ENCODE measurements at places on chromosomes 7 and 10. TPM values are rescaled to one million over a fixed set of nuclear protein-coding genes. Genes with fewer than 3 reads are reported as not detected.

GRCh38 chr7:143401265-143401664, 7.4 kb downstream of the EPHA1 start:
- DNase-seq: no peak

DNA sequence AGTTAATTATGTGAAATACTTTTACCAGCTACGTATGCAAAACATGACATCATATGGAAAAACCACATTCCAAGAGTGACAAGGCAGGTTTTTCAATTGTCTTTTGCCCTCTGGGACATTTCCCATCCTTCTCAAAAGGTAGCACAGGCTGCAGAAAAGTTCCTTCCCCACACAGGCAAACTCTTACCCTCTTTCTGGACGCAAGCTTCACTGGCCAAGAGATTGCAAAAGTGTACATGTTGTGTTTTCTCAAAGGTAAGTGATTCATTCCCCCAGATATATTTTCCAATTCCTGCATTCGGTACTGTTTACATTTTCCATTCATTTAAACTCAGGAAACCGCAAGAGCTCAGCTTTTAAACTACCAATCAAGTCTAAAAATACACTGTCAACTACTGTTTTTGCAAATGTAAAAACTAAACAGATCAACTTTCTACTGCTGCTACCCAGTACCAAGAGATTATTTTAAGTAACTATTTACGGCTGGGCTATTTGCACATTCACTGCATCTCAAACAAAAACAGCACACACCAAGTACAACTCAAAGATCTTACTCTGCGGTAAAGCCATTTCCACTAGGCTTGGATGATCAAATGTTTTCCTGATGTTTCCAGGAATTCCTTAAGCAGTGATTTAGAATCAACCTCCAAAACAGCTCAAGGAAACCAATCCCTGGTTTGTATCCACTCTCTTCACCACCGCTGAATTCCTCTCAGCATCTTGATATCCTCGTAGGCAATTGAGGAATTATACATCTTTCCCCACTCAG, 233.6 kb upstream of the CCDC6 start:
- peak; percentile 60 for DNase-seq

The SH2D4B gene
- total RNA-seq: 0.04 TPM

The SYPL1 gene
- total RNA-seq: 31.3 TPM

DNA sequence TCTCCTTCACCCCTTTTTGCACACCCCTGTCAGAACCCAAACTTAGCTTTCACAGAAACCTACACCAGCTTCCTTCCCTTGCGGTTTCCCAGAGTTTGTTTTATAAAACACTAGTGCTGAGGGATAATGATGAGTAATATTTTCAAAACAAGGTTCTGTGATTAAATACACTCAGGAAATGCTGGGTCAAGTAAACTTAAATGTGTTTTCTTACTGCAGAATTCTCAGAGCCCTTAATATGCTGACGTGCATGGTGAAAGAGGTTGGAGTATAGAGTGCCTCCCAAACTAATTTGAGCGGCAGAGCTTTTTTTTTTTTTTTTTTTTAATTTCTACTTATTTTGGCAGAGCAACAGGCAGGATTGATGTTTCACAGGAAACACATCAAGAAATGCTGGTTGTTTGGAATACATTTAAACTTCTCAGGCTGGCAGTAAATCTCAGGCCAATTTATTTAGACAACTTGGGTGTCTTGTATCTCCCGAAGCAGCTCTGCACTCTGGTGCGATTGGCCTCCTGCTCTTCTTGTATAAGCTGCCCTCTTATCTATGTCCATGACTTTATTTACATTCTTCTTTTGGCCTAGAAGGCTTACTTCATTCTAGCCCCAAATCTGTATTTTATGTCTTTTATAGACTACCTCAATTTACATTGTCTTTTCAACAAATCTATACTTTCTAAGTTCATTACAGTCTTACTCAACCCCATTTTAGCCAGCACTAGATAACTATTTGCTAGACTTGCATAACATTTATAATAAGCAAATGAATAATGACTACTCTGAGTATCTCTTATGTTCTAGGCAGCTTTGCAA, 165.4 kb downstream of the BMPER start:
- DNase-seq: peak; percentile 42

DNA sequence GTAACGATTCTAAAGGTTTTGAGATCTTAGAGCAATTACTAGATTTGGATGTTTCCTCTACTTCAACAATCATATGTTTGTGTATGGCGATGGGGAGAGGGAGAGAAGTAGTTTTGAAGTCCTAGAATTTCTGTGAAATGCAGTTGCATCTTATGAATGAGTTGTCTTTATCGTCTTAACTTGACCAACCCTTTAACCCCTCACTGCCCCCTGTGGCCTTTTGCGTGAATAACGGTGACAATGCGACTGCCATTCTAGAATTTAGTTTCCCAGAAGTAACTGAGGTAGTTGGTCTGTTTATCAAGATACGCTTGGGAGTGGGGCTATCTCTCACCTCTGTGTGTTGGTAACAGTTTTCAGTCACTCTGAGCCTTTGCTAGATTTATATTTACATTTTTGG, 204.6 kb downstream of the HDAC9 start:
- no peak for DNase-seq

GRCh38 chr7:138746073-138746472, 44.9 kb upstream of the SVOPL start:
- no peak for DNase-seq

The CDNF gene
- 1.8 TPM for total RNA-seq

- no peak for DNase-seq
Observed at GRCh38 chr7:37193087-37193774, 255.4 kb downstream of the ELMO1 start.

DNA sequence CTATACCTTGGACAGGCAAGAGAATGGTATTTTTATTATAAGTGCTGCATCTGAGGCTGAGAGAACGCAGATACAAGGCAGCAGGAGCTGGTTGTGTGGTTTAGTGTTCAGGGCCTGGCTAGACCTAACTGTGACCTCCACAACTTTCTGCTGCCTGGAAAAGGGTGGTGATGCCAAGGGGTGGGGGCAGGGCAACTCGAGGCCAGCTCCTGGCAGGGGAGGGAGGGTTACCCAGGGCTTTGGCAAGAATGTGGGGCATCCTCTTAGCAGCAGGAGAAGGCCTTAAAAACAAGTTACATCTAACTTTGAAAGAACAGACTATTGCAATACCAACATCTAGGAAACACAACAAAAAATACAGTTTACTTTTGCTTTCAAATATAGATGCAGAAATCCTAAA, 13.0 kb downstream of the MXI1 start:
- no peak for DNase-seq

The MBL2 gene
- not detected for total RNA-seq

DNA sequence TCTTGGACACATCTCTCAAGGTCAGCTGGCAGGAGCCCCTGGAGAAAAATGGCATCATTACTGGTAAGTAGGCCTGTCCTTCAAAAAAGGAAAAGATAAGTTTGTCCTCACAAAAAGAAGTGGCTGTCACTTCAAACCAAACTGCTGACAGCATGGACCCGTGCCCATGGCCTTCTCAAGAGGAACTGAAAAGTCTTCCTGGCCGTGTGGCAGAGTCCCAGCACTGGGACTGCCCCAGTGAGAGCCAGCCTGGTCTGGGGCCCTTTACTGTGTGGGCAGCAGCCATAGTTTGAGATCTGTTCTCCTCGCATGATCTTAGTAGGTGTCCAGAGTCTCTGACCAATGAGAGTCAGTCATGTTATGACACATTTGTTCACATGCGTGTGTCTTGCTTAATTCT, 614.2 kb upstream of the FOXK1 start:
- no peak for DNase-seq

The RSPH10B2 gene
- 0.71 TPM for total RNA-seq

The KIF11 gene
- total RNA-seq: 12.3 TPM

DNA sequence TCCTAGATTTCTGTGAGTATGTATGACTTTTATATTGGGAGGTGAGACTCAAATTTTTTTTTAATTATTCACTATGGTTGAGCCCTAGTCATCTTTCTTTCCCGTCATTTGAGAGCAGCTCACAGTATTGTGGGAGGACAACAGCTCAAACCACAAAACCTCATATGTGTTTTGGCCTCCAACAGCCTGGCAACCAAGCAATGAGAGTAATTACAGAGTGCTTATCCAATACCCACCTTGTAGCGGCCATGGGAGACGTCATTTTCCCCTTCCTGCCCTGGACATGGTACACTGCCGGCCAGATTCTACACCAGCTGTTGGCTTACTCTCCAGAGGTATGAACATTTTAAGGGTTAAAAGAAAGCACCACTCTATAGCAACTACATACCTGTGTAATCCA, 49.1 kb downstream of the DOCK4 start:
- DNase-seq: no peak

The LIPF gene
- total RNA-seq: not detected

GRCh38 chr10:62742536-62743061, 61.9 kb upstream of the ADO start:
- DNase-seq: peak; percentile 84

DNA sequence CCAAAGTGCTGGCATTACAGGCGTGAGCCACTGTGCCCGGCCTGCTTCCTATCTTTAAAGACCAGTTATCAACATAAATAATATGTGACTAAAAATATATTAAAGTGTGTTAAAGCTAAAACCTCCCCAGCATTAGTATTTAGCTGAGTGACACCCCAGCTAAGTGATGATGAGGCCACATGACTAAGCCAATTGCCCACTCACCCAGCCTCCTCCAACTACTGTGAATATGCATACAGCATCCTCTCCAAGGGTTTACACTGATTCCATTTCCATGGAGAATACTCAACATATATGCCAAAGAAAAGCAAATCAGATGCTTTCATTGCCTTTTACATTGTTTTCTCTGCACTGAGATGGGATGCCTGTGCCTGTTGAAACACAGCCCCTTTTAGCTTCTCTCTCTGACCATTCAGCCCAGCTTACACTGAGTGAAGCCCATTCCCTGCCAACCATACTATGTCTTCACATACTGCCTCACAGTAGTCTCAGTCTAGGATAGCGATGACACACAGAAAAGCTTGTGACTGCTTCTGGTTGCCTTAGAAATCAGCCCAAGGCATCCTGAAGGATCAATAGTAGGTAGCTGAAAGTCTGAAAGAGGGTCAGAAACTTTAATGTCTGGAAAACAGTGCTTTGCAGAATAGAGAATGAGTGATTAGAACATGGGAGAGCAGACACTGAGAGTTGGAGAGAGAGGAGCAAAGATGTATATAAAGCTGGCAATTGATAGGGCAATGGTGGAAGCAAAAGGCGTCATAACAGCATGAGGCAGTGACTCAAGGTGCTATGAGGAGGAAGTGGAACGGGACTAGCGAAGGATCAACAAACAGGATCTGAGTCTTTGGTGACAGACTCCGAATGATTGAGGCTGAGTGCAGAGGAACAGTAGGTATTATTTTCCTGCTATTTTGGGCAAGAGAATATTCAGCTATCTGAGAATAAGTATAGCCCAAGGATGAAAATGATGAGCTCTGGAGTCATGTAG, 19.8 kb upstream of the ATE1 start:
- no peak for DNase-seq

- no peak for DNase-seq
Observed at GRCh38 chr7:128673571-128673970, 1.5 kb downstream of the GARIN1A start.

The NEBL gene
- 3.2 TPM for total RNA-seq

DNA sequence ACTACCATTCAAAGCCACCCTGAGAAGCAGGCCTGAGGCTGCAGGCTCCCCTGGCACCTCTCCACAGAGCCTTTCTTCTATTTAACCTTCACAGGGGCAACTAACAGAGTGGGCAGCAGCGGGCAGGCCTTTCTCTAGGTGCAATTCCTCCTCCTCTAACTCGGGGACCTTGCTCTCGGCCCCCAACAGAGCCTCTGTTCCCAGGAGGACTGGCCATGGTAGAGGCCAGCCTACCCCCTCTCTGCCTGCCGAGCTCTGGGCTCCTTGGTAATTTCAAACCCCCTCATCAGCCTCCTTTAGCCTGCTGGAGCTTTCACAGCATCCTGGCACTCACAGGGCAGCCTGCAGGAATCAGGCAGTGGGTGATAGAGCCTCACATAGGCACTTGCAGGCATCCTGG, 920.8 kb upstream of the ZNF722 start:
- no peak for DNase-seq

All from muscle of leg (tissue), 16 donors.